ENCODE measurements at places on chromosomes 16 and 17.

- peaks cover 19% of the 10 kb centered on the region for H3K27me3 ChIP-seq
- no peak for DNase-seq
- H3K4me1 ChIP-seq = peaks cover 2% of the 10 kb centered on the region
- H3K27ac ChIP-seq = no peak within 1 kb of the TSS
- H3K4me3 ChIP-seq = peak within 1 kb of the TSS; percentile 39
Observed at GRCh38 chr17:42760652-42761581, at the start of gene RAMP2. Gene RAMP2 (plus strand): TSS chr17:42761227. CDS start chr17:42761262, 35 bp downstream.

GRCh38 chr17:70130289-70130688 lies 39.0 kb upstream of the KCNJ2 start:
- no peak for DNase-seq
- H3K4me1 ChIP-seq = no peaks in the 10 kb centered on the region
- H3K4me3 ChIP-seq = no peak overlapping the region
- H3K27me3 ChIP-seq = no peaks in the 10 kb centered on the region

GRCh38 chr16:50909831-50910735 lies 168.2 kb downstream of the CYLD start:
- H3K4me3 ChIP-seq = no peak overlapping the region
- H3K27me3 ChIP-seq = no peaks in the 10 kb centered on the region
- DNase-seq = no peak
- no peaks in the 10 kb centered on the region for H3K36me3 ChIP-seq

- no peak for DNase-seq
- no peak overlapping the region for H3K4me3 ChIP-seq
- no peak overlapping the region for H3K27ac ChIP-seq
- no peaks in the 10 kb centered on the region for H3K4me1 ChIP-seq
- no peaks in the 10 kb centered on the region for H3K27me3 ChIP-seq
- peaks cover 20% of the 10 kb centered on the region for H3K36me3 ChIP-seq
Observed at GRCh38 chr17:46025510-46026165, 26.6 kb downstream of the STH start.

GRCh38 chr16:20814784-20815183 lies 8.5 kb downstream of the REXO5 start:
- H3K36me3 ChIP-seq = peaks cover 7% of the 10 kb centered on the region
- peaks cover 6% of the 10 kb centered on the region for H3K4me1 ChIP-seq
- no peak overlapping the region for H3K27ac ChIP-seq
- no peak overlapping the region for H3K4me3 ChIP-seq
- DNase-seq = peak; percentile 59

GRCh38 chr17:50872710-50873424 lies 6.7 kb upstream of the TOB1 start:
- H3K36me3 ChIP-seq = no peaks in the 10 kb centered on the region
- H3K4me3 ChIP-seq = no peak overlapping the region
- DNase-seq = peak; percentile 56
- H3K4me1 ChIP-seq = peaks cover under 1% of the 10 kb centered on the region
- peaks cover 3% of the 10 kb centered on the region for H3K27me3 ChIP-seq

DNA sequence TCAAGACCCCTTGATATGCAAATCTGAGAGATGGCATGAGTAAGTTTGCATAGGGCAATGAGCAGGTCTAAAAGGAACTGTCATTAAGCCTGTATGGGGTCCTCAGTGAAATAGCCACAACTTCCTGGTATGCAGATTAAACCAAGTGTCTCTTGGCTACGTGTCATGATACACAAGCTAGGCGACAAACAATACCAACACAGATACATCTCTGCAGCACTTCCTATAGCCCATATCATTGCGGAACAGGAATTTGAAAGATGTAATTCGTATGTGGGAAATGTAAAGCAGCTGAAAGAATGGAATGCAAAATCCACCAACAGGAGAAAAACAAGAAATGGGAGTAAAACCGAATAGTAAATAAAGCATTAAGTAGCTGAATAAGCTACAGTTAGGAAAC lies 12.9 kb downstream of the PRSS22 start:
- H3K27ac ChIP-seq = no peak overlapping the region
- no peak overlapping the region for H3K4me3 ChIP-seq
- DNase-seq = no peak
- peaks cover 12% of the 10 kb centered on the region for H3K4me1 ChIP-seq
- H3K36me3 ChIP-seq = no peaks in the 10 kb centered on the region

DNA sequence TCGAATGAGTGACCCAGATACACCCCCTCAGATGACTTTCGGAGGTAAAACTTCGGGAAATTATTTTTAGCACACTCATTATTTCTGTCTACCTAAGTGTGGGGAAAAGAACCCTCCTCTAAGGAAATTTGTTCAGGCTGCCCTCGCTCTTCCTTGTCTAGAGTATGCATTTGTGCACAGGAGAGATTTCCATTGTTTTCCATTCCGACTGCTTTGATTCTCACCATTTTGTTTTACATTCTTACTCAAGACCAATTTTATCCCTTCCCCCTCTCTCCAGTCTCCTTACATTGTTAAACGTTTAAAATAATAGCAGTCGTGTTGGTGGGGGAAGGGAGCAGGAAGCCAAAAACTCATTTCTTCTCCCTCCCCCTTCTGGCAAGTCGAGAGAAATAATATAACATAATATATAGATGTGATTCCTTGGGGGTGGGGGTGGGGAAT lies 1.5 kb upstream of the CHD3 start:
- peaks cover 35% of the 10 kb centered on the region for H3K4me1 ChIP-seq
- H3K4me3 ChIP-seq = peak overlapping the region; percentile 71
- H3K27me3 ChIP-seq = no peaks in the 10 kb centered on the region
- DNase-seq = no peak
- peaks cover 5% of the 10 kb centered on the region for H3K36me3 ChIP-seq

- DNase-seq = peak; percentile 49
- H3K36me3 ChIP-seq = no peaks in the 10 kb centered on the region
- H3K27ac ChIP-seq = no peak overlapping the region
- H3K4me1 ChIP-seq = peaks cover 12% of the 10 kb centered on the region
- no peak overlapping the region for H3K4me3 ChIP-seq
Observed at GRCh38 chr16:83901101-83901500, 2.2 kb downstream of the MLYCD start.

DNA sequence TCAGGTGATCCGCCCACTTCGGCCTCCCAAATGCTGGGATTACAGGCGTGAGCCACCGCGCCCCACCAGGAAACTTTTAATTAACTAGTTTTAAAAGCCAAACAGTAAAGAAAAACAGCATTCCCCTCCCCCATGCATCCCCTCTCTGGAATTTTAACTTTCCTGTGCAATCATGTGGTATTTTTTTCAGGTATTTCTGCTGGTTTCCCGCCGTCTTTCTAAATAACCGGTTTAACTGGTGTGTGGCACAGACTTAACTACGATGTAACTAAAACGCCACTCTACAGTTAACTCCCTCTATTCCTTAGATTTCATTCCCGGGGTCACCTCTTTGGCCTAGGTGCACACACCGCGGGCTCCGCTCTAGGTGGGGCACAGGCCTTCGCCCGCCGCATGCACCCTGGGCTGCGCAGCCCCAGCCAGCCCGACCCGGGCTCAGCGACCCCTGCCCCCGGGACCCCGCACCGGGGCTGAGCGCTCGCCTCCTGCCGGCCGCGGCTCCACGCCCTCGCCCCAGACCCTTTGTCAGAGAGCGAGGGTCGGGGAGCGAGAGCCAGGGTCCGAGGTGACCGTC lies 15.1 kb upstream of the UTP6 start:
- DNase-seq = no peak
- H3K36me3 ChIP-seq = no peaks in the 10 kb centered on the region
- H3K4me1 ChIP-seq = peaks cover 13% of the 10 kb centered on the region
- H3K27me3 ChIP-seq = no peaks in the 10 kb centered on the region

- H3K4me1 ChIP-seq = no peaks in the 10 kb centered on the region
- no peak overlapping the region for H3K4me3 ChIP-seq
- no peak for DNase-seq
- H3K36me3 ChIP-seq = no peaks in the 10 kb centered on the region
- no peaks in the 10 kb centered on the region for H3K27me3 ChIP-seq
Observed at GRCh38 chr16:51888016-51888415, 658.9 kb downstream of the TOX3 start.

GRCh38 chr17:35900708-35901480 lies 20.7 kb upstream of the CCL5 start:
- no peaks in the 10 kb centered on the region for H3K4me1 ChIP-seq
- no peak overlapping the region for H3K4me3 ChIP-seq
- H3K27me3 ChIP-seq = no peaks in the 10 kb centered on the region
- H3K36me3 ChIP-seq = no peaks in the 10 kb centered on the region
- DNase-seq = no peak

DNA sequence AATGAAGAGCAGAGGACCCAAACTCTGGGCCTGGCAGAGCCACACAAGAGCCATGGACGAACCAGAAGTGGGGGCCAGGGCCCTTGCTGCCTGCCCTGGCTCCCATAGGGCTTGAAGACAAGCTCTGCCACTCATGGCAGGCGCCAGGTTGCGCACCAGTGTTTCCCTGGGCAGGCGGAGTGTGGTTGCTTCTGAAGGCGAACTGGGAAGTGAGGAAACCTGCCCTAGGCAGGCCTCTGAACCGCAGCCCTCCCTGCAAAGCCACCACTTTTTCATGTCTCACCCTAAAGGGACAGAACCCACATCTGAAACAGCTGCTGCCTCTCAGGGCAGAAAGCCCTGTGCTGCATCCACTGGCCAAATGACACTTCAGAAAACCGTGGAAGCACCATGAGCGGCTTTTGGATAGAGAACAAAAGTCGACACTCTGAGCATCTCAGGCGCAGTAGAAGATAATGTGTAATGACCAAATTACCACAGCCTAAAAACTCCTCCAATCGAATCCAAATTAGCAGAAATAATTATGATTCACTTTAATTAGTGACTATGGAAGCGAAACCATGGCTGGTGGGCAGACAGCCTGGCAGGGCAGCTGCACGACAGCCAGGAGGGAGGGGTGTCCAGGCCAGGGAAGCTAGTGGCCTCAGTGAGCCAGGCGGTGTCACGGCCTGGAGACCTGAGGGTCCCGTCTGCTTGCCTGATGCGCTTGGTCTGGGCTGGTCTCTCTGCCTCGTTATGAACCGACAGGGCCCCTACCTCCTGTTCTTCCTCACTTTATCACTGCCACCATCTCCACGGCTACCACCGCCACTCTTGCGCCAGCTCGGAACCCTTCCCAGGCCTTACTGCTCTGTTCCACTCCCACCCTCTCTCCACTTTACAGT lies 59.1 kb downstream of the PRMT7 start:
- peaks cover 2% of the 10 kb centered on the region for H3K27me3 ChIP-seq
- H3K4me1 ChIP-seq = no peaks in the 10 kb centered on the region
- no peaks in the 10 kb centered on the region for H3K36me3 ChIP-seq
- DNase-seq = no peak
- no peak overlapping the region for H3K4me3 ChIP-seq

- DNase-seq = no peak
- H3K4me1 ChIP-seq = no peaks in the 10 kb centered on the region
- no peak overlapping the region for H3K4me3 ChIP-seq
- no peaks in the 10 kb centered on the region for H3K36me3 ChIP-seq
- peaks cover 2% of the 10 kb centered on the region for H3K27me3 ChIP-seq
- H3K27ac ChIP-seq = no peak overlapping the region
Observed at GRCh38 chr17:67024736-67025135, 19.6 kb upstream of the CACNG1 start.

- no peak for DNase-seq
- H3K27ac ChIP-seq = no peak overlapping the region
- no peaks in the 10 kb centered on the region for H3K36me3 ChIP-seq
- no peak overlapping the region for H3K4me3 ChIP-seq
Observed at GRCh38 chr17:28521311-28522085, 15.3 kb downstream of the FOXN1 start.

DNA sequence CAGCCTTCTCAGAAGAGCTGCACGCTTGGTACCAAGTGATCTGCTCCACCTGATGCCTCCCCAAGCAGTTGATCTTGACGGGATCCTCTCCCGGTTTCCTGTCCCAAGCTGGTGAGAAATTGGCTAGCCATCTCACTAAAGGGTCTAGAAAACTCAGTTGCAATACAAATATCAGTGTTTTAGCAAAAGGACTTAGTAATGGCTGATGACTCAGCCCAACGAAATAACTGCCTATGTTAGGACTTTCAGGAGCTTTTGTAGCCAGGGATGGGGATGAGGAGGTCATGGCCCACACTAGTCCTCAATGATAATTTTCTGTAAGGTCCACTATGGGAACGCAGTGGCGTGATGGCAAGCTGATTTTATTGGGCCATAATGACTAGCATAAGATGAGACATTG lies 23.3 kb upstream of the ENGASE start:
- H3K36me3 ChIP-seq = no peaks in the 10 kb centered on the region
- H3K4me1 ChIP-seq = peaks cover 6% of the 10 kb centered on the region
- no peak for DNase-seq
- no peak overlapping the region for H3K27ac ChIP-seq

DNA sequence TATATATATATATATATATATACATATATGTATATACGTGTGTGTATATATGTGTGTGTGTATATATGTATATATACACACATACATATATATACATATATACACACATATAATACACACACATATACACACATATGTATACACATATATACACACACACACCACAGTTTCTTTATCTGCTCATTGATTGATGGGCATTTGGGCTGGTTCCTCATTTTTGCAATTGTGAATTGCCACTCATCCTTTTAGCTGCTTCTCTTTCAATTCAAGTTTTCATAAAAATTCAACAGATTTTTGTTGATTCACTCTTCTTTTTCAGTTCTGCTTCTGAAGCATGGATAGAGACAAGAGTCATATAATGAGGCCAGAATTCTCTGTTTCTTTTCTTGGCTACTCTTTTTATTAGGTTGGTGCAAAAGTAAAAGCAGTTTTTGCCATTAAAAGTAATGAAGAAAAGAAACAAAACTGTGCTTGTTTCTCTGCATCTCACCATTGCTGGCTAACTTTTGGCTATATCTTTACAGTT lies 44.5 kb downstream of the SLFN5 start:
- no peaks in the 10 kb centered on the region for H3K27me3 ChIP-seq
- no peak overlapping the region for H3K4me3 ChIP-seq
- H3K4me1 ChIP-seq = no peaks in the 10 kb centered on the region
- no peak overlapping the region for H3K27ac ChIP-seq
- no peaks in the 10 kb centered on the region for H3K36me3 ChIP-seq

DNA sequence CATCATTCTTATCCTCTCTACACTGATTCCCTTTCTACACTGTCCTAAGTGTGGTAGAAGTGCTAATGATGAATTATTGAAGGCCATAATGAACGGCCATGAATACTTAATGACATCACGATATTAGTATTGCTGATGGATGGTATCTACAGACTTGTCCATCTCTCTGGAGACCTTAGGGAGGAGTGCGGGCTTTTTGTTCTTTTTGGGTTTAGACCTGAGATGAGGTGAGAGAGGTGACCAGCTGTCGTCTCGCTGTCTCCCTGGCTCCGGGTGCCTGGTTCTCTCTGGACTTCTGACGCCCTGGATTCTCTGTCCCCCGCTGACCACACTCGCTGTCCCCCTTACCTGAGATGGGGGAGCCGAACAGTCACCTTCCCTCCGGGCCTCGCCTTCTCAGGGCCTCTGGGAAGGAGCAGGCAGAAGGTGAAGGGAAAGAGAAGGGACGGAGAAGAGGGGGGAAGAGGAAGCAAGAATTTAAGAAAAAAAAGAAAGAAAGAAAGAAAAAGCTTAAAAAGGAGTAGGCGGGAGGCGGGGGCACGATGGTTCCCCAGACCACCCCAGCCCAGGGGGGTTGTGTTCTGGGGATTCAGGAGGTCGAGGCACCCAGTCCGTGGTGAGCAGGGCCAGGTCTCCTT lies 17.1 kb downstream of the SGCA start:
- peaks cover 40% of the 10 kb centered on the region for H3K36me3 ChIP-seq
- no peaks in the 10 kb centered on the region for H3K27me3 ChIP-seq
- peak; percentile 39 for DNase-seq
